ENCODE measurements at places on chromosomes 2 and 18.
A peak's percentile ranks its signal among the peaks of the same experiment; 100 is the strongest.

DNA sequence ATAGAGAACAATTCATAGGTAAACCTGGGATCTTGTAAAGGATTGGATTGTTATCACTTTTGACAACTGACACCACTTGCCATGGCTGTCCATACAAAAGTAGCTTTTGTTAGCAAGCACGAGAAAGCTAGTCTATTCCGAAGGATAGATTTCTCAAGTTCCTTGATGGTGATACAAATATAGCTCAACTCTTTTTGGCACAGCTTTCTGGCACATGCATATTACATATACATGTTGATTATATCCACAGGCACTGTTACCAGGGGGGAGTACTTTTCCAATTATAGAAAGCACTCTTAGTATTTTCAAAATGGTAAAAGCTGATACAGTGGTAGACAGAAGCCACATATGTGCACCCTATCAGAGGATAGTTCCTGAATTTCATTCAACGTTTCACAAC is 168.9 kb downstream of the UPP2 start:
- no peak for DNase-seq

GRCh38 chr2:75790814-75791467 is 80.2 kb upstream of the GCFC2 start:
- no peak for DNase-seq

GRCh38 chr2:154187948-154188347 is 316.2 kb downstream of the GALNT13 start:
- DNase-seq, result no peak

- no peak for DNase-seq
Observed at GRCh38 chr2:3102922-3103569, 274.6 kb downstream of the EIPR1 start.

DNA sequence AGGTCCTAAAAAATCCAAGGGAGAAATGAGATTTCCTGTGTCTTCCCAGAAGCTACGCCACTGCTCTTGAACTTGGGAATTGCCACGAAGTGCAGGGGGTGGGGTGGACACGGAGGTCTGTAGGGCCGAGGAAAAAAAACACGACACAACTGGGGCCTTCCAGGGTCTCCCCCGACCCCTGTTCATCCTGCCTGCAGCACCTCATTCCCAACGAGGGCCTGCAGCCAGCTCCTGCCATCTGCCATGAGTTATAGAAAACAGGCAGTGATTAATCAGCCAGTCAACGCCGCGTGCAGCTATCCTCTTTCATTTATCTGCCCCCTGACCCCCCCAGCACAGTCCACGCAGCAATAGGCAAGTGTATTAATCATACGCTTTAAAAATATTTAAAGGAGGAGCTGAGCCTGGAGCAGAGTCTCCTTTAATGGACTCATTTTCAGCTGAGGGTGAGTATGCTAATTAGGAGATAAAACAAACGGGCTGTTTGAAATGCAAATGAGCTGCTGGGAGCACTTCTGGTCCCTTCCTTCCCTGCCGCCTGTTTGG is 209.9 kb downstream of the TFCP2L1 start:
- peak; percentile 26 for DNase-seq

DNA sequence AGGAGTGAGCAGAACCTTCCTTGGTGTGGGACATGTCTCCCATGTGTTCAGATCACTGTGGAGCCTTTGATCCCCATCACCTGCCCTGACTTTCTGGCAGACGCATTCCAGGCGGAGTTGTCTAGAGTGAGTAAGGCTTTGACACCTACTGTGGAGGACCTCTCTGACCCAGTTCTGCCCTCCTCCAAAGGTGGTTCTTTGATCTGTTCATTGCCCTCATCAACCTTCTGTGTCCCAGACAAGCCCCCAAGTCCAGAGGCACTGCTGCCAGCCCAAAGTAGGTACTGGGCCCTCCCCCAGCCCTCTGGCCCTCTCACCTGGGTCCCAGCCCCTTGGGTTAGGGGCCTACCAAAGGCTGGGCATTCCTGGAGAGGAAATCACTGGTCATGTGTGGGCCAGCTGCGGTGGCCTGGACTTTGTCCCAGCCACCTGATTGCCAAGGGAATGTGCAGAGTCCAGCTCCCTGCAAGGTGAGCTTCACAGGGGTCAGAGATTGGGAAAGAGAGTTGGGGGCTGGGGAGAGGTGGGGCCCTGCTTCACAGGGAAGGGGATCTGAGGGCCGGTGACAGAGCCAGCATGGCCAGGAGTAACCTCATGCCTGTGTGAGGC is 12.1 kb upstream of the FAHD2A start:
- no peak for DNase-seq

GRCh38 chr2:217650716-217651360 is 352.0 kb downstream of the TNS1 start:
- DNase-seq, result no peak

DNA sequence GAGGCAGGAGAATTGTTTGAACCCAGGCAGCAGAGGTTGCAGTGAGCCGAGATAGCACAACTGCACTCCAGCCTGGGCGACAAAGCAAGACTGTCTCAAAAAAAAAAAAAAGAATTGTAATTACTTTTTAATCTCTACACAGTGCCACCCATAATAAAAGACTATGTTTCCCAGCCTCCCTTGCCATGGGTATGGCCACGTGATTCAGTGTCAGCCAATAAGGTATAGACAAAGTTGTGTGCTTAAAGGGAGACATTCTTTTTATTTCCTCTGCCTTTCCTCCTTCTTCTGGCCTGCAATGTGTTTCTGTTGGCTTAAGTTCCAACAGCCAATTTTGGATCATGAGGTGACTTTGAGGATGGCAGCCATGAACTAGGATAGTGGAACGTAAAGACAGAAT is 406.9 kb downstream of the LNPK start:
- DNase-seq, result no peak

- no peak for DNase-seq
Observed at GRCh38 chr2:37464067-37464466, 119.6 kb downstream of the QPCT start.

DNA sequence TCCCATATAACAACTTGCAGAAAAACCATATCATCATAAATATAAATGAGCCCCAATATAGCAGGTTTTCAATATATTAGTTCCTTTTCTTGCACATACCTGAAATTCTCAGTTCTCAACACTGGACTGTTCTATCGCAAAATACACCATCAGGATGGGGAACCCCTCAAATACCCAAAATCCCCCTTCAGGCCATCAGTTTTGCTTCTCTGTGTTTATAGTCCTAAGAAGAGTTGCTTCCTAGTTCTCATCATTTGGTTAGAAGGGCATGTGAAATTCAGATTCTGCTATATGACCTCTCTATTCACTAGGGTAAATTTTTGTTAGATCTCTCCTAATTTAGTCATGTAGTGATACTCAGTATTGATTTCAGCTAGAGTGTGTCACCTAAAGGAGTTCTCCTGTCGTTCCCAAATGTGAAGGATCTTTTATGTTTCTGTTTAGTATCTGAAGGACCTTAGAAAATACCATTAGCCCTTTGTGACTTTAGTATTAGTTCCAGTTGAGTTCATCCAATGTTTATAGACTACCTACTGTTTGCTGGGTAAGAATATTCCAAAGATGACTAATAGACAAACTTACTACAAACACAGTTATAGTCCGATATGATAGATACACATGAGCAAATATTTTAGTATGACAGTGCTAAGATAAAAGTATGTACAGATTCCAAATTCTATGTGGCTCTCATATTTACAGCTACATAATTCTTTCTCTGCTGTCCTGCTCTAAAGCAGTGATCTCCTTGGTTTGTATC is 115.8 kb downstream of the TTC27 start:
- DNase-seq, result no peak

GRCh38 chr2:30197570-30198192 is 33.7 kb upstream of the LBH start:
- DNase-seq, result no peak

- no peak for DNase-seq
Observed at GRCh38 chr2:147027436-147027835, 817.4 kb upstream of the ACVR2A start.

- DNase-seq, result no peak
Observed at GRCh38 chr2:105999211-105999989, 194.7 kb downstream of the UXS1 start.

- no peak for DNase-seq
Observed at GRCh38 chr18:76951456-76952247, 129.3 kb downstream of the ZNF236 start.

- no peak for DNase-seq
Observed at GRCh38 chr18:59763541-59764136, 66.4 kb upstream of the CCBE1 start.

- no peak for DNase-seq
Observed at GRCh38 chr2:4561196-4561595, 857.8 kb downstream of the DCDC2C start.

DNA sequence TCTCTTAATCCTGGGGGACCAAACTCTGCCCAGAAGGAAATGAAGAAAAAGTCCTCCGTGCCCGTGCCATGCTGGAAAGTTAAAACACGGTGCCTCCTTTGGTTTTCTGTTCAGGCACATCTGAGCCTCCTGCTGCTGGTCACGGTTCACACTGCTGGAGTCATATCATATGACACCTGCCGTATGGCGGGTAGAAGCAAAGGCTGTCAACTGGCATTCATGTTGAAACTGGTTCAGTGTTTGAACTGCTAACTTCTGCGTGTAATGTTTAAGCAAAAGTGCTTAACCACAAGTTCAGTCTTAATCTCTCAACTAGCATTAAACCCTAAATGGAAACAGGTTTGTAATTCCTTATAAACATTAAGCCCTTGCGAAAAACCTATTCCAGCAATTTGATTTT is 3.1 kb downstream of the STK39 start:
- no peak for DNase-seq

- no peak for DNase-seq
Observed at GRCh38 chr2:143807671-143808070, 678.5 kb downstream of the ARHGAP15 start.

DNA sequence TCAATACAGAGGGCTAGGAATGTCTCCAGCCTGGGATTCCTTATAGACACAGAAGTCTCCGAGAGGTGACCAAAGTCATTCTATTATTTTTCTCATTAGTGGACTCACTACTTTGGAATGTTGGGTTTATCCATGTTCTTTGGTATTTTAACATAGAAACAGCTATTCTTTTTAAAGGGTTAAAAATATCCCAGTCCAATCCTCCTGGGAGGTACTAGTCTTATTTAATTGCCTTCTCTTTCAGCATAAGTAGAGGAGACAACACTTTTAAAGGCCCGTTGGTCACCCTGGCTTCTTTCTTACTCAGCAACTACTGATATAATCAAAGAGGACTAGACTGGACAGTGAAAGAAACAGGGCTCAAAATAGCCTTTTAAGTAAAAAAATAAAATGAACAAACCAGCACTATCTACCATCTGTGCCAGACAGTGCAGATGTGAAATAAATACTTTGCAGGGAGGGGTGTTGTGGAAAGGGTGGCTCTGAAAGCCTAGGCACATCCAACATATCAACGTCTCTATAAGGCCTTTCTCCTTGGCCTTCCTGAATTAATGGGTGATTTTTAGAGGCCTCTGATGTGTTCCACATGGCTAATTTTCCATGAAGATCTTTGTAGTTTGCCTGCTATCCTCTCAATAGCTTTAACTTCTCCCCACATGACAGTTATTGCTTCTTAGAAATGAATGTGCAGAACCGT is 334.4 kb upstream of the THUMPD2 start:
- no peak for DNase-seq

- no peak for DNase-seq
Observed at GRCh38 chr18:9933865-9934264, 20.0 kb downstream of the VAPA start.

DNA sequence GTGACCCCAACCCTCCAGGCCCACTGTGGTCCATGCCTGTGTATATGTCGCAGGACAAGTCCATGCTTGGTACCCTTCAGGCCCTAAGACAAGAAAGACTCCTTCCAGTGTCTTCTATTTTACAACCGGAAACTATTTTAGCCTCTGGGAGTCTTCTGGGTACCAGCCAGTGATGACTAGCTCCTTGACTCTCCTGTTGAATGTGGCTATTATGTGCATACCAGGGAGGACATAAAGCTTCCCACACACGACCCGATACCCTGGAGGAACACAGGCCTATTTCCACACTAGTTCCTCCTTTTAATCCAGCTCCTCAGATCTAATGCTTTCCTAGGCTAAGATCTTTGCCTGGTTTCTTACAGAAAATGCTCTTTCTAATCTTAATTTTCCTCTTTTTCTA is 178.1 kb downstream of the NCKAP5 start:
- no peak for DNase-seq

- no peak for DNase-seq
Observed at GRCh38 chr18:8699948-8700347, 5.4 kb upstream of the MTCL1 start.

- no peak for DNase-seq
Observed at GRCh38 chr18:34223893-34224422, 755 bp downstream of the NOL4 start.

DNA sequence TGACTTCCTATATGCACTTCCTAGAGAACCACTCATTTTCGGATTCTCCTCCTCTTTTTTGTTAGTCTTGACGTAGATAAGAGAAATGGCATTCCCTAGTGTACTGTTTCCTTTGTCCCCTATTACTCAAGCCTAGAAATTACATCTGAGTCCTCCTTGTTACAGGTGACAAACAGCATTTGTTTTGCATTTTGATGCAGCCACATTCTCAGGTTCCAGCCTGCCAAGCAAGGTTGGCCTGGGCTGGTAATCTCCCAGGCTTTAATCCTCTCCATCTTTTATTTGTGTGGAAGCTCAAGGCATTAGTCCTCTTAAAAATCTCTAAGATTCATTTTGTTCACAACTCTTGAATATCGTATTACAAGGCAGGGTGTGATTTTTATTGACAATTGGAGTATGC is 318.0 kb upstream of the NRP2 start:
- no peak for DNase-seq

DNA sequence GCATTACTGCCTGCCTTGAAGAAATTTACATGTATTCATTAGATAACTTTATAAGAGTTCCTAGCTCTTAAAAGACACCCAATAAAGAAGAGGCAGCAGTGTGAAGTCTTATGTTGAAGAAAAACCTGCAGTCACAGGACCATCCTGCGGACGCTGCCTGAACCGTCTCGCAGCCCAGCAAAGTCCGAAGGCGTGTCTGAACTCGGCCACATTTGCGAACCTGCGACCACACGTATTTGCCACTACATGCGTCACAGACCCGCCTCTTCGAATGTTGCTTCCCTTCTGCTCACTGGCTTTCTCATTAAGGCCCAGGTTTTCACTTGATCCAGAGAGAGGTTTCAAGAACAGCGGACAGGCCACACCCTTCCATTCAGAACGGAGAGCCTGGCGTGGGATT is 41.2 kb downstream of the CNGA3 start:
- DNase-seq, result no peak

- DNase-seq, result no peak
Observed at GRCh38 chr2:203338322-203338721, 10.1 kb downstream of the ABI2 start.

- DNase-seq, result no peak
Observed at GRCh38 chr2:190759749-190760213, 110.9 kb downstream of the NAB1 start.
